Sigmoid colon (tissue), 7 donors: ENCODE measurements at places on chromosomes 5 and 9. TPM values are rescaled to one million over a fixed set of nuclear protein-coding genes. Genes with fewer than 3 reads are reported as not detected.
A peak's percentile ranks its signal among the peaks of the same experiment; 100 is the strongest.

Gene LCN12
- total RNA-seq, result not detected

Gene TMEM215
- total RNA-seq, result not detected

Gene TPPP
- 15.5 TPM for total RNA-seq

- peak; percentile 73 for DNase-seq
- H3K27me3 ChIP-seq, result no peaks in the 10 kb centered on the region
- peaks cover 10% of the 10 kb centered on the region for H3K4me1 ChIP-seq
- no peaks in the 10 kb centered on the region for H3K36me3 ChIP-seq
Measured at GRCh38 chr9:106862110-106862820, 701 bp upstream of the ZNF462 start.

GRCh38 chr9:69571032-69571431 lies 101.1 kb downstream of the APBA1 start:
- H3K4me1 ChIP-seq, result no peaks in the 10 kb centered on the region
- H3K27me3 ChIP-seq, result no peaks in the 10 kb centered on the region
- H3K36me3 ChIP-seq, result no peaks in the 10 kb centered on the region

Gene PROB1
- total RNA-seq, result 0.36 TPM
